Head of caudate nucleus (tissue), 42 donors: ENCODE measurements at places on chromosomes 1 and 21.

GRCh38 chr21:38472412-38473108, 25.7 kb downstream of the ERG start:
- DNase-seq: no peak

- no peak for DNase-seq
Measured at GRCh38 chr1:32883338-32884031, 2.8 kb upstream of the HPCA start.

- DNase-seq: no peak
Measured at GRCh38 chr21:27495836-27496235, 528.9 kb upstream of the ADAMTS5 start.

DNA sequence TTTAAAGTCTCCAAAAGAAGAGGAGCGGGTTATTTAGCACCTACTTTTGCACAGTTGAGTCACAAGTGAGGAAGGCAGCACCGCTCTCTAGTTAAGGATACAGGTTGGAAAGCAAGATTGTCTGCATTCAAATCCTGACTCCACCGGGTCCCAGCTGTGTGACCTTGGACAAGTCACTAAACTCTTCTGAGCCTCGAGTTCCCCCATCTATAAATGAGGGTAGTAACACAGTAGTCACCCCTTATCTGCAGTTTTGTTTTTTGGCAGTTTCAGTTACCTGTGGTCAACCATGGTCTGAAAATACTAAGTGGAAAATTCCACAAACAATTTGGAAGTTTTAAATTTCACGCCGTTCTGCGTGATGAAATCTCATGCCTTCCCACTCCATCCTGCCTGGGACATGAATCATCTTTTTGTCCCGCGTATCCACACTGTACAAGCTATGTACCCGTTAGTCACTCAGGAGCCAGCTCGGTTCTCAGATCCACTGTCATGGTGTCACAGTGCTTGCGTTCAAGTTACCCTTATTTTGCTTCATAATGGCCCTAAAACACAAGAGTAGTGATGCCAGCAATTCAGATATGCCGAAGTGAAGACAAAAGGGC, 49.4 kb downstream of the CAPZB start:
- no peak for DNase-seq

DNA sequence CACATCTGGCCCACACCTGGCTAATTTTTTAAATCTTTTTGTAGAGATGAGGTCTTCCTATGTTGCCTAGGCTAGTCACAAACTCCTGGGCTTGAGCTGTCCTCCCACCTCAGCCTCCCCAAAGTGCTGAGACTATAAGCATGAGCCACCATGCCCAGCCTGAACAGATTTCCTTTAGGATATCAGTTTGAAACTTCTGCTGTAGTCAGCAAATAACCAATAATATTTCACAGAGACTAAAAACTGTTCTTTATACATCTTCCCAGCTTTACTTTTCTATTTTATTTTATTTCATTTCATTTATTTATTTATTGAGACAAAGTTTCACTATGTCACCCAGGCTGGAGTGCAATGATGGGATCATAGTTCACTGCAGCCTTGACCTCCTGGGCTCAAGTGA, 29.9 kb upstream of the TEKT2 start:
- DNase-seq: no peak
